ENCODE measurements at places on chromosomes 12 and 14.

- no peak for DNase-seq
These were observed 33.0 kb downstream of the IQSEC3 start for GRCh38 chr12:99605-100004.

DNA sequence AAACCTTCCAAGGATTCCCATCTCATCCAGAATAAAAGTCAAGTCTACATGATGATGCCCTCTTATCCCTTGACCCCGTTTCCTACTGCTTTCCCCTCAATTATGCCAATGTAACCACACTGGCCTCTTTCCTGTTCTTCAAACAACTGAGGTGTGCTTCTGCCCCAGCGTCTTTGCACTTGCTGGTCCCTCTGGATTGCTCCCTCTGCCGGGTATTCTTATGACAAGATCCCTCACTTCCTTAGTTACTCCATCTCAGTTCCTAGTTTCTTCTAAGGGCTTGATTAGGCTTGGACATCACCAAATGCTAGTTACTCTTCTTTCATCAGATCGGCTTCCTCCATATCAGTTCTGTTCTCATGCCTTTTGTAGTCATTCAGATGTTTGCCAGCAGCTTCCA, 32.7 kb upstream of the PELI2 start:
- no peak for DNase-seq

GRCh38 chr12:12098691-12099015, 27.9 kb downstream of the BCL2L14 start:
- no peak for DNase-seq

- DNase-seq: no peak
These were observed 254.4 kb upstream of the CCDC196 start for GRCh38 chr14:66231820-66232219.

DNA sequence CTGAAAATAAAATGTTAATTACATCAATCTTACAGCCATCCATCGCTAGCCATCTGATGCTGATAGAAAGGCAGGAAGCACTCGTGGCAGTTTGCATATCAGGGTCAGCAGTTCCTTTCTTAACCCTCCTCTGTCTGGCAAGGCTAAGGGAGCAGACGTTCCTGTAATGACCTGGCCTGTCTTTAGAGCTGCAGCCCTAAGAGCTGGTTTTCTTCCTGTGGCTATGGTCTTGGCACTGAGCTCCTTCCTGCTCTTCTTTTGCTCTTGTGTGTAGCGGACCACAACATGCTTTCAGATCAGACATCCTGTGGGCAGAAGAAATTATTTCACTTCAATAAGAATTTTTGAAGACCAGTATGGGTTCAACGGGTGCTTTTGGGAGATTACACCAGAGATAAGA, 170.4 kb downstream of the DAD1 start:
- no peak for DNase-seq

DNA sequence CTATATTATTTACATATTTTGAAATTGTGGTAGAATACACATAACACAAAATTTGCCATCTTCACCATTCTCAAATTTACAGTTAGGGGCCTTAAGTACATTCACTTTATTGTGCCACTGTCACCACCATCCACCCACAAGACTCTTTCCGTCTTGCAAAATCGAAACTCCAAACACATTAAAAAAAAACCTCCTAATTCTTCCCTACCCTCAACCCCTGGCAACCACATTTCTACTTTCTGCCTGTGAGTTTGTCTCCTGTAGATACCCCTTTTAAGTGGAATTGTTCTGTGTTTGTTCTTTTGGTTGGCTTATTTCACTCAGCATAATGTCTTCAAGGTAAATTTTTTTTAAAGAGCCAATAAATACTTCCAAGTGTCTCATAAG, 31.6 kb upstream of the AMIGO2 start:
- DNase-seq: no peak

DNA sequence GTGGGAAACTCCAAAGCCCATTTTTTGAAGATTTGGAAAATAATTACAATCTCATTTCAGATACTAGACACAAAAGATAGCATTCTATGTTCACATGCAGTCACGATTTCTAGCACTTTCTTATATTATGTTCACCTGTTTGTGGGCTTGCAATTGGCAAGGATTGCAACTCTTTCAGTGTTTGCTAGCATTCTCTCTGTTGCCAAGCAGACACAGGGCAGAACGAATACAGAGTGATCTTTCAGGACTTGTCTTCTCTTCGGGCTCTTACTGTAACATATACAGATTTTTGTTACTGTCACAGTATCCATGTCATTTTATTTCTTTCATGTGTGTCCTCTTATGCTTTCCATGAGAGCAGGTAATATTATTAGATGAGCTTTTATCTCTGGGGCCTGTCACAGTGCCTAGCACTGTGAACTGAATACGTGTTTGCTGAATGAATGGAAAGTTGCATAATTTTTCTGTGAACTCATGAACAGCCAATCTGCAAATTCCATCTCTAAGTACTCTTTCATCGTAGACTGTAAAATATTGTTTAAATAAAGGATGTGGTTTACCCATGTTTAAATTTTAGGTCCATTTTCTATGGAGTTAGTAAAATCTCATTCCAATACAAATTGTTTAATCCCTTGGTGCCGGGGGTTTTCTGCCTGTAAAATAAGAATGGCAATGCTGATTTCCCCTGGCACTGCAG, 105.1 kb downstream of the BMP4 start:
- DNase-seq: no peak

- no peak for DNase-seq
These were observed 183.2 kb upstream of the FRMD6 start for GRCh38 chr14:51468523-51468922.

DNA sequence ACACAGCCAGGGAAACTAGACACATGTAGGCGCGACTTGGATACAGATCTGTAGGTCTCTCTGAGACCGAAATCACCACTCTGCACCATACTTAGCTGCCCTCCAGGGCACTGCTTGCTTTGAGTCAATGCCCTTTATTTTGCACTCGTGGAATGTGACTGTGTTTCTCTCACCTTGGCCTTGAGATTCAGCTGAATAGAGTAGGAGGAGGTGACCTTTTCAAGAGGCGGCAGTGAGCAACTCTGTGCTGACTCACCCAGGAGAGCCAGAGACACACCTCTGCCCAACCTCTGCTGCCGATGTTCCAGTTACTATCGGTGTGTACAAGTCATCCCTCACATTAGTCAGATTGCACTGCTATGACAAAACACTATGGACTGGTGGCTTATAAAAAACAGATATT, 583.4 kb downstream of the VRK1 start:
- DNase-seq: peak; percentile 76

DNA sequence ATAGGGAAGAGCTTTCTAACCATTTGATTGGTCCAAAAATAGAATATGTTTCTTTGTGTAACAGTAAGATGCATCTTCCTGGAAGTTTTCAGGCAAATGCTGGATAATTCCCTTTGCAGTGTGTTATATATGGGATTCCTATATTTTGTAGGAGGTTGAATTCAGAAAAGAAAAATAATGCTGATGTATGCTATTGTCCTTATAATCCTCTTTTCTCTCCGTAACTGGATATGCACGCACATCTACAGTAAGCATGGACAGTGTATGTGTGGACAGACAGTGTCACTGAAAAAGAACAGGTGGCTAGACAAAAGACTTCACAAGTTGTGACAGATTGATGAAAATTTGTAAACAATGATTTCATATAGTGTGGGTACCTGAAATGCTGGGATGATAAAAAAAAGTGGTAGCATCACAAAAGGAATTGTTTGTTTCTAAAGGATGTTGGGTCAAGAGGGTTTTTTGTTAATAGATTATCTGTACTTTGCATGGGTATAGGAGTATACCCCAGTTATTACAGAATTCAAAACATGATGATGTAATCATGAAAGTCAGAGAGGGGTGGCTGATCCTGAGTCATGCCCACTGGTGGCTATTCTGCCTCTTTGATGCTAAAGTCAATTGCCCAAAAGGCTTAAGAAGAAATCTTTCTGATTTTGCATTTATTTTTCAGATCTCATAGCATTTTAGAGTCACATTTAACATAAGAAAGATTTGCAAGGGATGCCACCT, 160.7 kb upstream of the TMTC1 start:
- DNase-seq: no peak

- peak; percentile 43 for DNase-seq
These were observed 267.6 kb upstream of the OR4E1 start for GRCh38 chr14:21940887-21941856.

Data from CD4-positive, alpha-beta T cell treated with Interleukin-15 for 4 hours (primary cell).